Activated CD4-positive, alpha-beta T cell treated with anti-CD3 and anti-CD28 coated beads for 36 hours (primary cell): ENCODE measurements at places on chromosomes 6 and 20. TPM values are rescaled to one million over a fixed set of nuclear protein-coding genes. Genes with fewer than 3 reads are reported as not detected.

DNA sequence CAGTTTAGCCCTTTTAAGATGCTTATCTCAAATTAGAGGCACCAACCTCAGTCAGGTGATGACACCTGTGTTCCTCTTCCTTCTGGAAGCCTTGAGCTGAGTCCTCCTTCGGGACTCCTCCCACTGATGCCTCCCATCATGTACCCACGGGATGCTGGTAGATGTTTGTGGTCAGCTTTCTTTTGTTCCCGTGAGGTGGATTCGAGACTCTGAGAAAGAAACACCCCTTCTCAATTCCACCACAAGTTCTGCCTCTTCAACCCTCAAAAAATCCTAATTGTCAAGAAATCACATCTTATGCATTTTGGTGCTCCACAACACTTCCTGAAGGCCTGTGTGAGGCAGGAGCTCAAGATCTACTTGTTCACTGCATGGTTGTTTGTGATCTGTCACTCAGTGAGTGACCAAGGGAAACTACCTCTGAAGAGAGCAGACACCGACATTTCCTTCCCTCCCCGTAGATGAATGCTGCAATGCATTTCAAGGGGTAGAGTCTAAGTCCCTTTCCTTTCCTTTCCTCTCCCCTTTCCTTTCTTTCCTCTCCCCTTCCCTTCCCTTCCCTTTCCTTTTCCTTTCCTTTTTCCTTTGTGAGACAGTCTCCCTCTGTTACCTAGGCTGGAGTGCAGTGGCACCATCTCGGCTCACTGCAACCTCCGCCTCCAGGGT is 50.5 kb downstream of the PCNA start:
- no peak for DNase-seq
- no peak overlapping the region for H3K4me3 ChIP-seq
- H3K36me3 ChIP-seq, result no peaks in the 10 kb centered on the region
- H3K4me1 ChIP-seq, result no peaks in the 10 kb centered on the region
- no peaks in the 10 kb centered on the region for H3K27me3 ChIP-seq

DNA sequence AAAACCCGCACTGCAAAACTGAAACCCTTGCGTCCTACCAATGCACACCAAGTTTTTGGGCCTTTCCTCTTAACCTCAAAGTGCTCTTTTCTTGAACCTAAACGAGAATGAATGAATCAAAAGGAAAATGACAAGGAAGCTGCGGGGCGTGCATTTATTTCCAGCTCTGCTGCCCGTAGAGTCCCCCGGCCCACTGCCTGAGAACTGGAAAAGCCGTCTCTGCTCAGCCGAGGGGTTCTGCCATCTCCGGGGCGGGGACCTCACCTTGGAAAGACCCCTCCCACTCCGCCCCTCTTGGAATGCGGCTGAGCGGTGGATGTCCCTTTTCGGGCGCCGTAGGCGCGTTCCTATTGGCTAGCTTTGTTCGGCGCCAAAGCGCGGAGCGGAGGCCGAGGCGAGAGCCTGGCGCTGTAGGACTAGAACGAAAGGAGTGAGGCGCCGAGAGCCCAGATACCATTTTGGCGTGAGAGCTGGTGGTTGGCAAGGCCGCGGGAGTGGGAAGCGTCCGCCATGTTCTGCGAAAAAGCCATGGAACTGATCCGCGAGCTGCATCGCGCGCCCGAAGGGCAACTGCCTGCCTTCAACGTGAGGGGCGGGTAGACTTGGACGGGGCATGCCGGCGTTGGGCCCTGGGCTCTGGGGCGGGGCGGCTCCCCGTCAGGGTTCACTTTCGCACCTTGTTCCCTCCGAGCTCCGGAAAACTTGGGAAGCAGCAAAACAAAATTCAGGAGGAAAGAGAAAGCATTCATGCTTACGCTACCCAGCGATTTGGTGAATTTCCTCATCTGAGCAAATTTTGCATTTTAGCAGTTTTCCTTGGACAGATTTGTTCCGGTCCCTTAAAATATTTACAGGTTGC is at the start of gene GINS1:
TSS of gene GINS1 (plus strand) at position 363 of the 859 bp plus-strand sequence. CDS start at position 511, 148 bp downstream.
- H3K27ac ChIP-seq, result peak within 1 kb of the TSS; percentile 94
- H3K27me3 ChIP-seq, result no peaks in the 10 kb centered on the region
- H3K4me1 ChIP-seq, result peaks cover 16% of the 10 kb centered on the region

- no peak overlapping the region for H3K4me3 ChIP-seq
- DNase-seq, result no peak
- no peak overlapping the region for H3K27ac ChIP-seq
- no peaks in the 10 kb centered on the region for H3K36me3 ChIP-seq
These were observed 86.8 kb downstream of the ARHGAP18 start for GRCh38 chr6:129623008-129623732.

DNA sequence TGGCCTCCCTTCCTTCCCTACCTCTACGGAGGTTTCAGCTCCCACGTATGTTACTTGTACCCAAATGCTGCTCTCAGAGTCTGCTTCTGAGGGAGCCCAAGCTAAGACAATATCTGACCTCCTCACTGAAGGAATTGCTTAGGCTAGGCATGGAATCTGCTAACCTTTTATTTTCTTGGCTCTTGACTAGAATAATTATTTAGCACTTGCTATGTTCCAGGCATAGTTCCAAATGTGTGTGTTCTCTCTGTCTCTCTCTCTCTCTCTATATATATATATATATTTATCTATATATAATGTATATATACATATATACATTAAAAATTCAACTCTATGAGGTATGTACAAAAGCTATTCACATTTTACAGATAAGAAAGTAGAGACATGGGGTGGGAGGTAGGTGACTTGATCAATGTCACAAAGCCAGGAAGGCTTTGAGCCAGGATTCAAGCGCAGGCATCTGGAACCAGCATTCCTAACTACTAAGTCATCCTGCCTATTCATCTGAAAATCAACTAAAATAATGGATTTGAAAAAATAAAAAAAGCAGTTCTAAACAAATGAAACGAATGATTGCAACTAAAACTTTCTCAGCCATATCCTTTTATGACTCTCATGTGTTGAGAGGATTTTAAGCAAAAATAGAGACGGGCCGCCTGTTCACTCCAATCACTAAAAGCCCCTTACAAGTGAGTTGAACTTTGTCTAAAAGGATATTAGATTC is 189.7 kb upstream of the JAG1 start:
- no peaks in the 10 kb centered on the region for H3K27me3 ChIP-seq
- H3K36me3 ChIP-seq, result no peaks in the 10 kb centered on the region
- DNase-seq, result no peak
- no peaks in the 10 kb centered on the region for H3K4me1 ChIP-seq
- no peak overlapping the region for H3K4me3 ChIP-seq
- no peak overlapping the region for H3K27ac ChIP-seq

DNA sequence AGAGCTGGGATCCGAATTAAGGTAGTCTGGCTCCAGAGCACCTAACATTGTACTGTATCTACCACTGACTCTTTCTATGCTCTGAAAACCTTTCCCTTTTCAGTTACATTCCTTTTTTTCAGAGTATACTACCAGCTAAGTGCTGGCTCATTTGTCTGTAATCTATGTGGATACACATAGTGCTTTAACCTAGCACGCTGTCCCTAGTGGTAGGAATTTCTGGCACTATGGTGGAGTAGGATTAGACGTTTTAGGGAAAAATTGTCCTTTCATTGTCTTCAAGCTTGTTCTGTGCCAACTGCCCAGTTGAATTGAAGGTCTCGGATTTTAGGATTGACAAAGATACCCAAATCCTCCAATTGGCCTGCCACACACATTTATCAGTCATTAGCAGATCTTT is 259.1 kb upstream of the FERMT1 start:
- H3K27ac ChIP-seq, result no peak overlapping the region
- no peak overlapping the region for H3K4me3 ChIP-seq
- H3K4me1 ChIP-seq, result no peaks in the 10 kb centered on the region
- DNase-seq, result no peak
- H3K27me3 ChIP-seq, result no peaks in the 10 kb centered on the region
- H3K36me3 ChIP-seq, result no peaks in the 10 kb centered on the region

DNA sequence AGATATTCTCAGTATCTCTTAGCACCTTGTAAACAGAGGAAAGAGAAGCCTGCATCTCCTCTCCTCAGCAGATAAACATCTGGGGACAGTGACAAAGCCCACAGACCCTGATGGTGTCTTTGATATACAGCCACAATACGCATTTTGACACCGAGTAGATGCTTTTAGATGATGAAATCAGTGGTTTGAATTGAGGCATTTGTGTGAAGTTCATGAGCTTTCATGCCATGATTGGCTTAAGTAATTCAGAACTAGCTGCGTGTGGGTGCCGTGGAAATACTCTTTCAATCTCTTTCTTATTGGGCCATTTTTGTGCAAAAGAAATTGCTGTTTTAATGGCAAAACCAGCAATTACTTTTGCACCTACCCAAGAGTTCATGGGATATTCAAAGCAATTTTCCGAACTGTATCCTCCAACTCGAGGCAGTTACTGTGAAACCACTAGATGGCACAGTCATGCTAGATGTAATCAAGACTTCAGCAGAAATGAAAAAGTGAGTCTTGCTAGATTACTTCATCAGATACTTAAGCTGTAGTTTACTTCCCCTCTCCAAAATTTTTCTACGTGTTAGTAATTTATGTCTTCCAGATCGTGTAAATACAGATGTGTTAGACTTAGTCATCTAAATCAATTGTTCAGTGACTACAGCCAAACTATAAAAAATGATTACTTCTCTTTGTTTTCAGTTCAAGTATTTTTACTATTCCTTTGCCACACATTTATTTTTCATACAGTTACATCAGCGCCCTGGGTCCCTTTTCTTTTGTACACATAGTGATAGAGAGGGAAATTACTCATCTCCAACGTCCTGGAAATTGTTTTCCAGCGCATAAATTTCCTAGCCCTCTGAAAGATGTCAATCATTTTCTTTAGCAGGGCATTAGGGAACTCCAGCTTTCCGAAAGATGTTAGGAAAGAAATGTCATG is 49.4 kb downstream of the IYD start:
- peak overlapping the region; percentile 83 for H3K27ac ChIP-seq
- peak overlapping the region; percentile 61 for H3K4me3 ChIP-seq

- DNase-seq, result no peak
- H3K36me3 ChIP-seq, result peaks cover 7% of the 10 kb centered on the region
- H3K4me1 ChIP-seq, result no peaks in the 10 kb centered on the region
- no peaks in the 10 kb centered on the region for H3K27me3 ChIP-seq
These were observed 335.3 kb upstream of the DEFB115 start for GRCh38 chr20:30922129-30922528.

DNA sequence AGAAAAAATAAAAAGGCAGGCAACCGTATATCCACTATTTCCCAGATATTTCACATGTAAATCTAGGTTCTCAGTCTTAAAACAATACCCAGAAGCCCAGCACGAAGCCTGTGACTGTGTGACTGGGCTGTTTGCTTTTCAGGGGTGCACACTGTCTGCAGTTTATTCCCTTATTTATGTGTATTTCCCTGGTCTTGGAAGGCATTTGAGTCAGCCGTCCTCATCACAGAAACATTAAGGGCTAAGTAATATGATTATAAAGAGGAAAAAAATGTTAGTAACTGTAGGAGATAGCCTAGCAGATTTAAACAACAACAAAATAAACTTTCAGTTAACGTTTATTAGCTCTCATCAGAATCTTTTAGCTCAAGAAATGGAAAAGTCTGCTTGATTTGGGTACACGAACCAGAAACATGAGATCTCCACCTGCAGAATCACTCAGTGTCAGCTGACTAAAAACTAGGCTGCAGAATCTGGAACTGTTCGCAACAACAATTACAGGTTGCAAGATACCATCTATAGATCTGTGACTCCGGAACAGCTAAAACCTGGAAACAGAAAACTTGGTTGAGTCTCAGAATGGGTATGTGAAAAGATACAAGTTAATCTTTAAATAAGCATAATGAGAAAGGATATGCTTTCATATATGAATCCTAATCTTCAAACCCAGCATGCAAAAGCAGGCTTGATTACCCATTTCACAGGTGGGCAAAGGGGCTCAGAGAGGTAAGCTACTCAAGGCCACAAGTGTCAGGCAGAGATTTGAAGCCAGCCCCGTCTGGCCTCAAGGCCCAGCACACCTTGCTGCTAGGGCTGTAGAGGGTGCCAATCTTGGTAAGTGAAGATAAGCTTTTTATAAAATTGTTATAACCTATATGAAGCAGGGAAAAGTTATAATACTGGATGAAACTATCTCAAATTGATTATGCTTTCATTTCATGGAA is 21.1 kb downstream of the GCLC start:
- H3K4me1 ChIP-seq, result no peaks in the 10 kb centered on the region
- DNase-seq, result no peak
- H3K27me3 ChIP-seq, result no peaks in the 10 kb centered on the region
- peaks cover 5% of the 10 kb centered on the region for H3K36me3 ChIP-seq

GRCh38 chr20:9467995-9468394 is 46.4 kb upstream of the LAMP5 start:
- DNase-seq, result no peak
- H3K36me3 ChIP-seq, result no peaks in the 10 kb centered on the region
- H3K4me1 ChIP-seq, result no peaks in the 10 kb centered on the region
- H3K27ac ChIP-seq, result no peak overlapping the region

KIAA1755 gene
- total RNA-seq, result not detected

MYT1 gene
- 0.14 TPM for total RNA-seq

INSM1 gene
- 6.1 TPM for total RNA-seq

EFCAB8 gene
- 0.40 TPM for total RNA-seq

NR2E1 gene
- total RNA-seq, result not detected
